ENCODE measurements at places on chromosomes 7 and 10.
A peak's percentile ranks its signal among the peaks of the same experiment; 100 is the strongest.

GRCh38 chr10:73591935-73592699, 975 bp upstream of the USP54 start:
- no peak for DNase-seq

GRCh38 chr10:30247704-30248103, 101.4 kb downstream of the MTPAP start:
- no peak for DNase-seq

GRCh38 chr10:95236068-95236903, 42.2 kb downstream of the ACSM6 start:
- no peak for DNase-seq

DNA sequence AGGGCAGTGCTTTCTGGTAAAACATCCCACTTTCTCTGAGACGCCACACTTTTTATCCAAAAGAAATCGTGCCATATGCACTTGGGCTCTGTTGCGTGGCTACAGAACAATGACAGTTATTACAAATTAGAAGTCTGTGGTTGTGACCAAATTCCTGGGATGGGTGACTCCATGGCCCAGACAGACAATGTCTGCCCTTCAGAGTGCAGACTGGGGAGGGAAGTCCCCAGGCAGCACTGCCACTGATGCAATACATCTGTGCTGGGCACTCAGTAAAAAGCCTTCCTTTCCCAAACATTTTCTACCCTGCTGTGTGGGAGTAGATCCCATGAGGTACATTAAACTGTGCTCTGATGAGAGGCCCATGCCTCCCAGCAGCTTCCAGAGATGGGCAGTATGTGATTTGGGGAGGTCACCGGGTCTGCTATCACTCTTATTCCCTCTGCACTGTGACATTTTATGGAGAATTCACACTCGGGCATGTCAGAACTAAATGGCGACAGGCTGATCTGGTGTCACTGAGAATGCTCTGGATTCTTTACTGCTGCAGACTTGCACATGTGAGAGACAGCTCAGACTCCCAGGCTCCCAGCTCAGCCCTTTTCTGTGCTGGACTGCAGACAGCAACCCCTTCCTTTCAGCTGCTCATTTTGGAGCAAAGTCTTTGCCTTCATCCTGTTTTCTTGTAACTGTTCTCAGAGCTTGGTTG, 243.5 kb upstream of the ZNF32 start:
- DNase-seq, result no peak

DNA sequence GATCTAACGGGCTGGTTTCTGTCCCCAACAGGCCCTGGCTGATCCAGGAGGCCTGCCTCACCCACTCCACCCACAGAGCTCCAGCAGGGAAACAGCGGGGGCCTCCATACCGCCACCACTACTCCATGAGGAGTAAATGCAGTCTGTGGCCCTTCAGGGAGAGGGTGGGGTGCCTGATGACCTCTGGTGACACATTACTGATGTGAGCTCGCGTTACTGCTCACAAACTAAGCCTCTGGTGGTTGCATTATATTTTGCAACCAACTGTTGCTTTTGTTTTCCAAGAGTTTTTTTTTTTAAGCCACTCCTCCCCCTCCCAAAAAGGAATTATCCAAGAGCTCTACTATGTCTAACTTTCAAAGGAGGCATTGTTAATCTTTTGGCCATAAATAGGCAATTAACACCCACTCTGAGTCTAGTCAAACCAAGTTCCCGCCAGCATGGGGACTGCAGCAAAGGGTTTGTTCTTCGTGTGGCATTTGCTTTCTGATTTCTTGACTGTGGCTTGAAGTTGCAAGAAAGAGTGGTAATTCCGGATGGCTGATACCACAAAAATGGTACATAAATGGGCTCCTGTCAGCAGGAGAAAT, 72.6 kb downstream of the FAM53B start:
- no peak for DNase-seq

DNA sequence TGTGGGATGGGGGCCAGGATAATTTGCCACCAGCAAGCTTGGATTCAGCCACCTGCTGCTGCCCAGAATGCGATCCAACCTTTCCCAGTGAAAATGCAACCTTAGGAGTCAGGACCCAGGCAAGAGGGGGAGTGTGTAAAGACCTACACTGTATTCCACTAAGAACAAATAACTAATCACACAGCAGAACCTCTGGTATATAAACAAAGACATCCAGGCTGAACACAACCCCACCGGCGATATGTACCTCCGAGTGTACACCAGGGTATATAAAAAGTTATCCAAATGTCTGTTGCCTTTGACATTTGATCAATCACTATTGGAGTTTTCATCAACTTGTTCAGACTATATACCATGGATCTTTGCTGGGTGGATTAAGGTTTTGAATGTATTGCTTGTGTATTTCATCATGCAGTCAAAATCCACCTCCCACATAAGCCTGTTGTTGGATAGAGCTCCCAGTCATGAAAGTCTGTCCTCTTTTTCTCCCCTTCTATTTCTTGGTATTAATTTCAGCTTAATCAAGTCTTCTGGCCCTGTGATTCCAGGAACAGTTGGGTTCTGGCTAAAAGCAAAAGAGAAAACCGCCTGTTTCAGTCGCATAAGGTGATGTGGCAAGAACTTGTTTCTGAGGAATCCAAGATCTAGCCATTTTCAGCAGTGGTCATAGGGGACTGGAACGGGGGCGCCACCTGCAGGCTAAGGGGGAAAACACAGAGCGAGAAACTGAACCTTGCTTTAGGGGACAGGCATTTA, 290.7 kb downstream of the CCDC3 start:
- peak; percentile 74 for DNase-seq

DNA sequence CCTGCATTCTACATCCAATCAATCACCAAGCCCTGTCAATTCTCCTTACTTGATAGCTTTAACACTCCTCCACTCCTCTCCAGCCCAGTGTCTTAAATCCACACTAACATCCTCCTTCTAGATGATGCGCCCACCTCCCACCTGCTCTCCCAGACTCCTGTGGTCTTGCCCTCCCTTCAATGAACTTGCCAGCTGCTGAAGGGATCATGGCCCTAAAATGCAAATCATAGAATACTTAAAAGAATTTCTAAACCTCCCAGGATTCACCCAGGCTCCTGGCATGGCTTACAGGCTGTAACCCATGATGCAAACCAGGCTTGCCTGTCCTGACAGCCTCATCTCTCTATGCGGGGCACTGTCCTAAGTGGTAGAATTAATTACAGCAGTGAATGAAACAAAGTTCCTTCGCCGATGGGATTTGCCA, 43.6 kb downstream of the SYPL1 start:
- DNase-seq, result no peak

DNA sequence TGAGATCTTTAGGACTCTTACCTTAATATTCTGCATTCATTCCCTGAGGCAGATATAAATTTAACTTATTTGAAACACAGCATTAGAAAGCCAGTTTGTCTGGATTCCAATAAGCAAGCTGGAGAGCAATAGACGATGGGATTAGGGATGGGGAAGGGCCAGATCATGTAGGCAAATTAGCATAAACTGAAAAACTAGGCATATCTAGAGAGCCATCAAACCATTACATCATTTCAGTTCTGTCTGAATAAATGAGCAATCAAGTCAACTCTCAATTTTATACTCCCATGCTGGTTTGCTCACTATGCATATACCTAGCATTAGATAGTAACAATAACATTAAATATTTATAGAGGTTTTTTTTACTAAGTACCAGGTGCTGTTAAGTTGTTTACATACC, 583.6 kb upstream of the LRRN3 start:
- DNase-seq, result no peak

All from cerebellum (tissue), 4 donors.